ENCODE measurements at places on chromosomes 3 and 15. TPM values are rescaled to one million over a fixed set of nuclear protein-coding genes. Genes with fewer than 3 reads are reported as not detected.

DNA sequence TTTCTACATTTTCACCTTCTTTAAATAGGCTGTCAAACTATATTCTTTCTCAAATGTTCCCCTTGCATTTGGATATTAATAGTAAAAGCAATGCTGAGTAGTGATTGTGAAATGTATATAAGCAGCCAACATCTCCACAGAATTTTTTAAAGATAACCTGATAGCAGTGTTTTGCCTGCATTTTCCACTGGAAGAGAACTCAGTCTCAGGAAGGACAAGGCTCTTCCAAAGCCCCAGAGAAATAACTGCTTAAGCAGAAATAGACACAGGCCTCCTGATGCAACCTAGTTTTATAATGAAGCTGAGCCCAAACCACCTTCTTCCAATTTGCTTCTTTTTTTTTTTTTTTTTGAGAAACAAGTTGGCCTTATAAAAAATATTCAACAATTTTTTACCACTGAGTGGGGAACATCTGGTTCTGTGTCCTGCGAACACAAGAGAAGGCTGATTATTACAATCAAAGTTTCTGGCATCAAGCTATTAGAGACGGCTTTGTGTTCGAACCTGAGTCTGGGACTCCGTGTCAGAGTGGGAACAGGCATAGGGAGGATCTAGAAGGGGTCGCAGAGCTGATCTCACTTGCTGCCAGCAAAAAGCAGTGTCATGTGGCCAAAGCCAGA, 332.5 kb upstream of the TBL1XR1 start:
- no peak for DNase-seq
- peaks cover 12% of the 10 kb centered on the region for H3K4me1 ChIP-seq
- no peaks in the 10 kb centered on the region for H3K27me3 ChIP-seq
- no peaks in the 10 kb centered on the region for H3K36me3 ChIP-seq
- no peak overlapping the region for H3K27ac ChIP-seq
- no peak overlapping the region for H3K4me3 ChIP-seq

DNA sequence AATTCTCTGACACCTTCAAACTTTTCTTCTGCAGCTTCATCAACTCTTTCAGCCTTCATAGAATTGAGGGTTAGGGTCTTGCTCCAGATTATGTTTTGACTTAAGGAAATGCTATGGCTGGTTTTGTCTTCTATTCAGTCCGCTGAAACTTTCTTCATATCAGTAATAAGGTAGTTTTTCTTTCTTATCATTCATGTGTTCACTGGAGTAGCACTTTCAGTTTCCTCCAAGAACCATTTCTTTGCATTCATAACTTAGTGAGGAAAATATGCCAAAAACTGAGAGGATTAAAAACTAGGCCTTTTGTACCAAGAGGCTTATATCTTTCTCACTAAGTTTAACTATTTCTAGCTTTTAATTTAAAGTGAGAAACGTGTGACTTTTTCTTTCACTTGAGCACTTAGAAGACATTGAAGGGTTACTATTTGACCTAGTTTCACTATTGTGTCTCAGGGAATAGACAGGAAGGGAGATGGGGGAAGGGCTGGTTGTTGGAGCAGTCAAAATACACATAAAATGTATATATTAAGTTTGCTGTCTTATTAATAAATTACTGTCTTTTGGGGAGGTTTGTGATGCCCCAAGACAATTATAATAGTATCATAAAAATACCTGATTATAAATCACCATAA, 1110.1 kb downstream of the TBL1XR1 start:
- no peak for DNase-seq
- H3K4me1 ChIP-seq = no peaks in the 10 kb centered on the region
- H3K4me3 ChIP-seq = no peak overlapping the region
- H3K36me3 ChIP-seq = no peaks in the 10 kb centered on the region

The CYP1A2 gene
- total RNA-seq = 0.80 TPM

The OR5K2 gene
- not detected for total RNA-seq

The JAGN1 gene
- 4.2 TPM for total RNA-seq

The PLSCR5 gene
- not detected for total RNA-seq

DNA sequence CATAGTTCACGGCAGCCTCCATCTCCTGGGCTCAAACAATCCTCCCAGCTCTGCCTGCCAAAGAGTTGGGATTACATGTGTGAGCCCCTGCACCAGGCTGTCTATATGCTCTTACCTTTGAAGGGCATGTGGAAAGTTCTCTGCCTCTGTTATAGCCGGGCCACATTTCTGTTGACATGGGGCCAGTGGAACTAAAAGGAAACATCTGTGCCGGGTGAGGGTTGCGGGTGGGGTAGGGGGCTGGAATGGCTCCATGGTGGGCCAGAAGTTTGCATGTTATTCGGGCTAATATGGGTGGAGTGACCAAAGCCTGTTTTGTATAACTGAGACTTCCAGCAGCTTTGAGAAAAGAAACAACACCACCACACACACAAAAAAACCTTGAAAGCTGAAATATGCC, 8.3 kb upstream of the CLEC3B start:
- no peaks in the 10 kb centered on the region for H3K36me3 ChIP-seq
- no peak overlapping the region for H3K27ac ChIP-seq
- no peak for DNase-seq
- H3K4me1 ChIP-seq = peaks cover 20% of the 10 kb centered on the region
- no peaks in the 10 kb centered on the region for H3K27me3 ChIP-seq

- peaks cover 12% of the 10 kb centered on the region for H3K4me1 ChIP-seq
- H3K27ac ChIP-seq = no peak overlapping the region
- no peak overlapping the region for H3K4me3 ChIP-seq
- no peaks in the 10 kb centered on the region for H3K27me3 ChIP-seq
- H3K36me3 ChIP-seq = no peaks in the 10 kb centered on the region
Measured at GRCh38 chr3:193548406-193548805, 6.3 kb downstream of the ATP13A4 start.

DNA sequence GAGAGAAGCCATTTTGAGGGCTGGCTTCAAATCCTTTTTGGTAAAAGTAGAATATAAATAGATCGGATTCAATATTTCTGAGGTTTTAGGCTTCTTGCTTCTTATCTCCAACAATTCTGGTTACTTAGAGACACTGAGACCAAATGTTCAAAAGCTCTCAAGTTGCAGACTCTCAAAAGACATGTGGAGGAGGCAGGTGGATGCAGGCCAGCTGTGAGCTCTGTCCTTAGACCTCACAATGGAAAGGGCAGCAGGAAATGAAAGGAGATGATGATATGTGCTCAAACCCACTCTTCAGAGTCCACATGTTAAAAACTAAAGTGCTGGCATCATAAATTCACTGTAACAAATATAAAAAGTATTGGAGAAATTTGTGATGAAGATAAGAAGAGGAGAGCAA, 424.9 kb upstream of the ALCAM start:
- DNase-seq = no peak
- H3K4me3 ChIP-seq = no peak overlapping the region
- H3K4me1 ChIP-seq = no peaks in the 10 kb centered on the region

DNA sequence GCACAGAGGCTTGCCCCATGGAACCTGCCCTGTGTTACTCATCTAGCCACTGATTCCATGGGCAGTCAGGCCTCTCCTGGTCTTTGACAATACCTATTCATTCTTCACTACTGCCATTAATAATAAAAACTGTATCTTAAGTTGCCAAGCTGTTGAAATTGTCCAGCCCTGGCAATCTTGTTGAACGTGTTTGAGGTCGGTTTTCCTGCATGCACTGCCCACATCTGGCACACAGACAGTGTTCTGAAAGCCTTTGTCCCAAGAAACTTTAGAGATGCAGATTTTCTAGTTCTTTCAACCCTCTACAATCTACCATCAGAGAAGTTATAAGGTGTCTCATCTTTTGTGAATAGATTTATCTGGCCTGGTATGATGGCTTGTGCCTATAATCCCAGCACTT, 567.2 kb upstream of the NECTIN3 start:
- no peak overlapping the region for H3K4me3 ChIP-seq
- no peak overlapping the region for H3K27ac ChIP-seq
- no peaks in the 10 kb centered on the region for H3K36me3 ChIP-seq
- no peak for DNase-seq
- no peaks in the 10 kb centered on the region for H3K4me1 ChIP-seq

DNA sequence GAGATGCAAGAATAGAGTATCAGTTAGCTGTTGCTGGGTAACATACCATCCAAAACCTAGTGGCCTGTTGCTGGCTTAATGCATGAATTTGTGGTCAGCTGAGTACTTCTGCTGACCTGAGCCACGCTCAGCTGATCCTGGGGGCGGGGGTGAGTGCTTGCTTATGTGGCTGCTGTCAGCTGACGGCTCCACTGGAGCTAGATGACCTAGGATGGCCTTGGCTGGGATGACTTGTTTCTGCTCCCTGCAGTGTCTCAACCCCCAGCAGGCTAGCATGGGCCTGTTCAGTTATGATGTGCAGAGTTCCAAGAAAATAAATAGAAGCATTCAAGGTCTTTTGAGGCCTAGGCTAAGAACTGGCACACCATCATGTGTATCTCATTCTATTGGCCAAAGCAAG, 63.9 kb downstream of the FBLN2 start:
- no peaks in the 10 kb centered on the region for H3K27me3 ChIP-seq
- H3K4me1 ChIP-seq = no peaks in the 10 kb centered on the region
- no peaks in the 10 kb centered on the region for H3K36me3 ChIP-seq
- no peak overlapping the region for H3K27ac ChIP-seq
- H3K4me3 ChIP-seq = no peak overlapping the region

The TMEM212 gene
- total RNA-seq = 20.8 TPM

The CD200R1L gene
- not detected for total RNA-seq

GRCh38 chr15:28959326-28959725, 73.6 kb downstream of the APBA2 start:
- no peaks in the 10 kb centered on the region for H3K27me3 ChIP-seq
- H3K27ac ChIP-seq = no peak overlapping the region
- no peaks in the 10 kb centered on the region for H3K36me3 ChIP-seq
- no peak overlapping the region for H3K4me3 ChIP-seq
- no peak for DNase-seq
- no peaks in the 10 kb centered on the region for H3K4me1 ChIP-seq

- no peak overlapping the region for H3K27ac ChIP-seq
- H3K36me3 ChIP-seq = no peaks in the 10 kb centered on the region
- peak; percentile 15 for DNase-seq
- H3K4me3 ChIP-seq = no peak overlapping the region
Measured at GRCh38 chr3:46856576-46857471, 6.4 kb downstream of the MYL3 start.

DNA sequence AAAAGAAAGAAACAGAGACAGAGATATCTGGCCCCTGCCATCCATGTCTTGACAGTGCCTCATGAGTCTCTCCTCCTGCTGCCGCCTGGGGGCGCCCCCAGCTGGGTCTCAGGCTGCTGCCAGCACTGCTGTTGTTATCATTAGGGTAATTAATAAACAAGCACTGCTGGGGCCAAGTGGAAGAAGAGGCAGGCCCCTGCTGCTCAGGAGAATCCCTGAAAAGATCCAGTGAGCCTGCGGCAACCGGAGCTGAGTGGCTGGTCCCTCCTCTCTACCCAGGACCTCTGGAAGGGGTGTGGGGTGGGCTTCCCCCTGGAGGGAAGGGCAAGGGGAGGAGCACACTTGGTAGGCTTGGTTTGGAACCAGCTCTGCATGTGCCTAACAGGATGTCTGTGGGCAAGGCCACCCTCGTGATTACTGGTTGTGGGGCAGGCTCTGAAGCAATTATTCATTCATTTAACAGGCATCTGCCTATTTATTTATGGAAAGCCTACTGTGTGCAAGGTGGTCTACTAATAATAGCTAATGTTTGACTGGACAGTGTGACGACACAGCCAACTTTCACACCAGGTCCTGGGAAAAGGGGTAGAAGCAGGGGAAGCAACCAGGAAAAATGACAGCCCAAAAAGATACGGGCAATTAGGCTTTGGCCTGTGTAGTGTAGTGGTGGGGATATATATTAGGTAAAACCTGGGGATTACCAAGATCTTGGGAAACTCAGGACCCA, 1.2 kb upstream of the TYRO3 start:
- H3K36me3 ChIP-seq = no peaks in the 10 kb centered on the region
- H3K4me3 ChIP-seq = peak overlapping the region; percentile 76
- no peaks in the 10 kb centered on the region for H3K27me3 ChIP-seq

- DNase-seq = no peak
- no peak overlapping the region for H3K4me3 ChIP-seq
- H3K27ac ChIP-seq = no peak overlapping the region
- peaks cover 5% of the 10 kb centered on the region for H3K4me1 ChIP-seq
- H3K27me3 ChIP-seq = no peaks in the 10 kb centered on the region
Measured at GRCh38 chr3:24679429-24679828, 184.8 kb upstream of the THRB start.

The WDR53 gene
- 12.4 TPM for total RNA-seq

The TTLL13 gene
- not detected for total RNA-seq

DNA sequence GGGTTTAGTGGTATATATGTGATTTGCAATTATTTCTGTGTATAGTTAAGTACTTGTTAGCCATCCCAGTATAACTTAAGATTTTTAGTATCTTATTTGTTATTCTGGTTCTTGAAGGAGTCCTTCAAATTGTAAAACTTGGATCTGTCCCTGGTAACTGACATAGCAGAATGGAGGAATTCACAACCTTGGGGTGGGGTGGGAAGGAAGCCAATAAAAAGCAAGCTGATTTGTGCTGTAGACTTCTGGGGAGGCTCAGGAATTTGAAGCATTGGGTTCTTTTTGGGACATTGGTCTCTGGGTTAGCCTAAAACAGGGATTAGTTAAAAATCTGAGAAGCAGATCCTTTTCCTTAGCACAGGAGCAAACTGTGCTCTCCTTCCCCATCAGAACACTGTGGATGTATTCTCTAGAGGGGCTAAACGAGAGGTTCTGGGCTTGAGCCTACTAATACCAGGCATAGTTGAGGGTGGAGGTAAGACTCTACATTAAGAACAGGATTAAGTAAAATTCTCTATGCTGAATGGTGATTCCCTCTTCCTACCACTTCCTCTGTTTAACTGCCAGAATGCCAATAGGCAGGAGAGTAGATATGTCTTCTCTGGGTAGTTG, 42.2 kb downstream of the GMPS start:
- H3K27ac ChIP-seq = no peak overlapping the region
- no peak overlapping the region for H3K4me3 ChIP-seq
- no peaks in the 10 kb centered on the region for H3K27me3 ChIP-seq
- no peaks in the 10 kb centered on the region for H3K4me1 ChIP-seq
- H3K36me3 ChIP-seq = peaks cover 75% of the 10 kb centered on the region
- no peak for DNase-seq
